ENCODE measurements at places on chromosomes 3 and 15.

DNA sequence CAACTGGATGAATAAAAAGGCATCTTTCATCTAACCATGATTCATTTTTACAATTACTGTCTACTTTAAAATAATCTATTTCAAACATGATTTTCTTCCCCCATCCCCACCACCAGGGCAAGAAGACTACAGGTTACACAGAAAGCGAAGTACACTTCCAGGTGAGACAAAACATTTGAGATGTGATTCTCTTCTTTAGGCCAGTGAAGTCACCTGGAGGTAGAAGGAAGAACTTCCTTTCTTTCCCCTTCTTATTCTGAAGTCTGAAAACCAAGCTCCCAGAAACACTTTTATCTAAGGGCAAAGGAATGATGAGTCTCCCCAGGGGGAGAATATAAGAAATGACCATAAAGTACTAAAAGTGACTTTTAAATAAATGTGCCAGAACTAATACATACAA, 36.7 kb downstream of the SHQ1 start:
- no peak for DNase-seq

DNA sequence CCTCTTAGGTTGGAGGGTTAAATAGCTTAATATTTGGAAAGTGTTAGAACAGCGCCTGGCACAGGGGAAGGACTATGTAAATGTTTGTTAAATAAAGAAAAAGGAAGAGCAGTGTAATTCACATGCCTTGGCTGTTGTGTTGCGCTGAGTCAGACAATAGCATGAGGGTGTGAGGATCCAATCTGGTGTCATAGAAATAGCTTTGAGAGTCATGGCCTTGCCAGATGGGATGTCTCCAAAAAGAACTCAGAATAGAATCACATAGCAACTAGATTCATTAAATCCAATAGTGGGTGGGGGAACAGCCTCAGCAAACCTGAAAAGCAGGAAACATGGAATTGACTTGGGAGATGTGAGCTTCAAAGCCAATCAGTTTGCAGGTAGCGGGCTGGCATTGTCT, 3.9 kb upstream of the RBSN start:
- DNase-seq, result no peak

- no peak for DNase-seq
Measured at GRCh38 chr3:196246612-196247308, 30.4 kb downstream of the SLC51A start.

DNA sequence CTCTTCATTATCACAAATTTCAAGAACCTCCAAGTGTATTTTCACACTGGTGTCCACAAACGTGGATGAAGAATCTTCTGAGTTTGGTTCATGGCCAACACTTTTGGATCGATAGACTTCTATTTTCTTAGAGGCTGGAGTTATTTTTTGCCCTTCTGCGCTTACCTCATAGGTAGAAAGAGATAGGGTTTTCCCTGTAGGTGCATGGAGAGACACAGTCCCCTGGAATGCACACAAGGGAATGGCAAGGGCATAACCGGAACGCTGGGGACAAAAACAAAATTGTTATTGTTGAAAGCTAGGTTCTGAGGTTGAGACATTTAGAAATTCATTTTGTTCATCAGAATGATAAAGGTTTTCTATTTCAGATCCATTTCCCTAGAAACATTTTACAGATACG, 13.7 kb upstream of the DHX36 start:
- DNase-seq, result no peak

- DNase-seq, result no peak
Measured at GRCh38 chr3:13638927-13639326, 90.0 kb downstream of the FBLN2 start.

Data from effector CD8-positive, alpha-beta T cell (primary cell).